K562 (cell line): ENCODE measurements at places on chromosomes 2 and 18.

DNA sequence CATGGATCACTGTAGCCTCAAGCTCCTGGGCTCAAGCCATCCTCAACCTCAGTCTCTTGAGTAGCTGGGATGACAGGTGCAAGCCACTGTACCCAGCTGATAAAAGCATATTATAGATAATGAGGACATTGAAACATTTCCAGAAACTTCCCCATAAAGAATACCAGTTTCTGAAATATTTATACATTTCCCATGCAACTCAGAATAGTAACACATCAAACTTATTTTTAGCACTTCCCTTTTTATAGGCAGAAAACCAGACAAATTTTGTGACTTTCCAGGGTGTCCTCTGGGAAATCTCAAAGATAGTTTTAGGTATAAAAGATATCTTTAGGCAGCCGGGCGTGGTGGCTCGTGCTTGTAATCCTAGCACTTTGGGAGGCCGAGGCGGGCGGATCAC lies 25.1 kb upstream of the DPYSL5 start:
- DNase-seq, result no peak

DNA sequence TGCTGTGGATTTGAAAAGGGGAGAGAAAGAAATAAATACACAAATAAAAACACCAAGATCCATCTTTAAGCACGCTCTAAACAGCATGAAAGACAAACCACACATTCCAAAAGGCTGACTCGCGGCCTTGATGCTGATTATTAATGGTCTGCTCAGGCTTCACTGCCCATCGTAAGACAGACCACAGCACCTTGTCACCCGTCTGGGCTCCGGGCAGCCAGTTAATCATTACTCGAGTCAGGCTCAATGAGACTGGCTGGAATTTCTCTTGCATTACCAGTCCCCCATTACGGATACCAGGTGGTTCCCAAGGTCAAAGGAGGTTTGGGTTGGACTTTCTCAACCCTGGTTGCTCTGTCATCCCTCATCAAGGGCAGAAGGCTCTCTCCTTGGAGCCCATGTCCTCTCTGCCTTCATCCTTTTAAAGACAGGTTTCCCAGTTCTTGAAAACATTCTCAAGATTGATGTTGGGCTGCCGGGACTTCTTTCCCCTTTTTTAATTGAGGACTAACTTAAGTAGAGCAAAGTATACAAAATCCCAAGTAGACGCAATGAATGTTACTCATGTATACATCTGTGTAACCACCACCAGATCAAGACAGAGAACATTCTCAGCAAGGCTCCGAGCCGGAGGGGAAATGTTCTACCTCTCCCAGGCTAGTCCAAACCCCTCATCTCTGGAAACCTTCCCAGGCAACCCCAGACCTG lies 8.1 kb downstream of the SMAD7 start:
- no peak for DNase-seq

DNA sequence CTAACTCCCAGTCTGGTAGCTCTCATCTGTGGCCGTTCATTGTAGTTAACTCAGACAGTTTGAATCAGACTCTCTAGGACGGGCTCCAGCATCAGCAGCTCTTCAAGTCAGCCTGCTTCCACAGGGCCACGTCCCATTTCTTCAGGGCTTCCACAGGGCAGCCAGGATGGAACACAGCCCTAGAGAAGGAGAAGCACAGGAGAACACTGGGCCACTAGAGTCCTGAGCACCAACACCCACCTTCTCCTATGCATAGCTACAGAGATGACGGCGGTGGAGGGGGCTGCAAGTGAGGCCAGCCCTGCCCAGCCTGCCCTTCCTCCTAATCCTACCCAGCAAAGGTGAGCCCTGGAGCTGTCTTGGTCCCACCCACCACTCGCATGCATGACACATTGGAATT lies 10.2 kb upstream of the TEX261 start:
- no peak for DNase-seq

- no peak for DNase-seq
Measured at GRCh38 chr2:189129971-189130370, 49.6 kb downstream of the COL5A2 start.

- no peak for DNase-seq
Measured at GRCh38 chr2:227862741-227863588, 8.5 kb upstream of the DAW1 start.

DNA sequence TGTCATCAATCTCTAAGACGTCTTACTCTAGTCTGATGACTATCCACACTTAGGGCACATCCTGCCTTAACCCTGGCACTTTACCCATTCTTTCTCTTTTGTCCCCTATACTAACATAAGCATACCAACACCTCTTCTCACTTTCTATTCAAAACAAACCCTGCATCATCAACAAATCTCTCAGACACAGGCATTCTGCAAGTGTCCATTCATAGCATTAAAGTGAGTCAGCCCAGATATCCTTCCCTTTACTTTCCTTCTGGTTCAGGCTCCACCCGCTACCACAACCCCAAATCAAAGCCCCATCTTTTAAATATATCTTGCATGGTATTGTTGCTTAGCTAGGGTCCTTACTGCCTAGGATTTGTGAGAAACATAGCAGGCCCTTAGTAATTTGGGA lies 3.8 kb downstream of the GRB14 start:
- DNase-seq, result no peak

- no peak for DNase-seq
Measured at GRCh38 chr2:1799174-1799573, 54.9 kb upstream of the PXDN start.

DNA sequence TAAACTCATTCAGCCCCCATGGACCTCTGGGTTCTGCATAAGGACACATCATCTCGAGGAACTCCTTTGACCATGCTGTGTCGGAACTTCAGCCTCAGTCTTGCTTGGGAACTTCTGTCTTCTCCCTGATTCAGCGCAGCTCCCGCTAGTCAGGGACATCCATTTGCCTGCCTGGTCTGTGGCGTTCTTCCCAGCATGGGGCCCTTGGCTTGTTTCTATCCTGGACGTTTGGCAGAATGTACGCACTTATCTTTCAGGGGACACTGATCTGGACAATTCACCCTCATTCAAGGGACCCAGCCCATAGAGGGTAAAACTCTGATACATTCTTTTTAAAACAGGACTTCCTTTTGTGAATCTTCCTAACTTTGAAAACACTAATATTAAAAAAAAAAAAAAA lies 75.8 kb upstream of the WIPF1 start:
- DNase-seq, result no peak

DNA sequence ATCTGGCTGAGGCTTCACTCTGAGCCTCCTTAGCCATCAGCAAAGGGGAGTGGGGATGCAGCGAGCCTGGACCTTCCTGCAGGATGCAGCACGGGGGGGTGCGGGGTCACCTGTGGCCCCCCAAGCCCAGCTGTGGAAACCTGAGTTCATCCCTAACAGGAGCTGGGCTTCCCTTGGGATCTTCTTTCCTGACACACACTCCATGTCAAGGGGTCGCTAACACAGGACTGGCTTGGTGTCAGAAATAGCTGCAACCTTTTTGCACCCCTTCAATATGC lies 174.7 kb downstream of the RTP5 start:
- DNase-seq, result no peak

- no peak for DNase-seq
Measured at GRCh38 chr2:192277494-192278109, 82.9 kb upstream of the TMEFF2 start.

- no peak for DNase-seq
Measured at GRCh38 chr2:224442071-224442967, 40.4 kb upstream of the FAM124B start.

- no peak for DNase-seq
Measured at GRCh38 chr18:23363865-23364570, 89.1 kb upstream of the RIOK3 start.

DNA sequence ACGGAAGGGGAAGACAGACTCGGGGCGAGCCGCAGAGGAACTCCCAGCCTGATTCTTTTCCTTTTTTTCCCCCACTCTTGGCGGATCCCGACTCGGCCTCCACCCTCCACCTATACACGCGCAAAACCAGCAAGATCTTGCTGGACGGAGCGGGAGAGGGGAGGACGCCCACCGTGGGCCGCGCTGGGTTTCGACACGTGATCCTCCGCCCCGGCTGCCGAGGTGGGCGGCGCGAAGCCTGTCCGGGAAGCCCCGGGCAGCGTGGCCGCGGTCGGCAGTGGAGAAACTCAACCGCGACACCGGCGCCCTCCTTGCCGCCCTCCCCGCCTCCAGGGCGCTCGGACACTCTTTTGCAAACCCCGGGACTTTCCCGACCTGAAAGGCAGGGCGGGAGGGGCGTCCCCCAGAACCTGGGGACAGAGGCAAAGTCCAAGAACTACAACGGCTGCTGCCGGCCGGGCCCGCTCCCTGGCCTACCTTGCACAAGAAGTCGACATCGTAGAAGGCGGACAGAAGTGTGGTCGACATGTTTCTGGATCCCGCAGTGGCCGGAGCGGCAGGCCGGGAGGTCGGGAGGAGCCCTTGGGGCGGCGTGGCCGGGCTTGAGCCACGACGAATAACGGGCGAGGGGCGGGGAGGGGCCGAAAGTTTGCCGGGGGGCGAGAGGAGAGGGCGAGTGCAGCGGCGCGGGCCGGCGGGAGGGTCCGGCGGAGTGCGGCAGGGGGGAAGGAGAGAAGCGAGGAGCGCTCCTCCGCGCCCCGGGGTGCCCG lies 433 bp downstream of the ZFP36L2 start:
- DNase-seq, result peak; percentile 76

DNA sequence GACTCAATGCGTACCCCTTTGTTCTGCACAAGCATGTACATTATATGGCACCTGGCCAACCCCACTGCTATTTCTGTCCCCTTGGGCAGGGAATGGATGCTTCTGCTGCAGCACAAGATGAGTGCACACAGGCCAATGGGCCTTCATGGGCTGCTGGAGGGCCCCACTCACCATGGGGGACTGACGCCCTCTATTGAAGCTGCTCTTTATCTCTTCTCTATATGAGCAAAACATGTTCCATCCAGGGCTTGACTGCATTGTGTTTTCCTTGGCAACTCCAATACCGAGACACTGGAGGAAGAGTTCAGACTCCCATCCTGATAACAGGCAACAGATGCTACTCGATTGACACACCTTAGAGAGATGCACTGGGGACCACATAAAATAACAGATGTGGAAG lies 251.6 kb upstream of the NCKAP5 start:
- DNase-seq, result no peak

DNA sequence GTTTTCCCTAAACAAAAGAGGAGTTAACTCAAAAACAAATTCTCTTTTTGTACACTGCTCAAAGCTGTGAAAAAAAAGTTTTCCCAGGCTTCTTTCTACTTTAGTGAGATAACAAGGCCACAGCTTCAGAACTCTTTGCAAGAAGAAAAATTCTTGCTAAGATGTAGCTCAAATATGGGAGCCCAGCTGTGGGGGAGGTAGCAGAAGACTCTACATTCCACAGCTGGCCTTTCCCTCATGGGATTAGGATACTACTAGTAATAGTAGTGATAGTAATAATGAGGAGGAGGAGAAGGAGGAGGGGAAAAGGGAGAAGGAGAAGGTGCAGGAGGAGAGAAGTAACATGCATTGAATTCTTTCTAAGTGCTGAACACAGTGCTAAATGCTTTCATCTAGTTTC lies 19.2 kb upstream of the CERS6 start:
- DNase-seq, result no peak

GRCh38 chr18:51074605-51075004 lies 44.6 kb downstream of the SMAD4 start:
- no peak for DNase-seq

DNA sequence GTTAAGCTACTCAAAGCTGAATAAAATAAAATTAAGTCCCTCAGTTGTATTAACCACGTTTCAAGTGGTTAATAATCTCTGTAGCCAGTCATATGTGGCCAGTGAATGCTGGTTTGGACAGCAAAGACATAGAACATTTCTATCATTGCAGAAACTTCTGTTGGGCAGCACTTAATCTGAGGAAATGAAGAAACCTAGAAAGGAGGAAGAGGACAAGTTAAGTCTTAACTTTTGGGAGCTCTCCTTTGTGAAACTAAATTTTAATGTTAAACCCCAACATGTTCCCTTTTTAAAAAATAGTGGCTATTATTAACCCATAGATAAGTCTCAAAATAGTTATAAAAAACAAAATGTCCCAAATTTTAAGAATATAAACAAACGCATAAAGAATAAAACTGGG lies 421.3 kb downstream of the ARHGAP15 start:
- DNase-seq, result no peak

- no peak for DNase-seq
Measured at GRCh38 chr2:7165736-7166135, 248.5 kb downstream of the RNF144A start.

DNA sequence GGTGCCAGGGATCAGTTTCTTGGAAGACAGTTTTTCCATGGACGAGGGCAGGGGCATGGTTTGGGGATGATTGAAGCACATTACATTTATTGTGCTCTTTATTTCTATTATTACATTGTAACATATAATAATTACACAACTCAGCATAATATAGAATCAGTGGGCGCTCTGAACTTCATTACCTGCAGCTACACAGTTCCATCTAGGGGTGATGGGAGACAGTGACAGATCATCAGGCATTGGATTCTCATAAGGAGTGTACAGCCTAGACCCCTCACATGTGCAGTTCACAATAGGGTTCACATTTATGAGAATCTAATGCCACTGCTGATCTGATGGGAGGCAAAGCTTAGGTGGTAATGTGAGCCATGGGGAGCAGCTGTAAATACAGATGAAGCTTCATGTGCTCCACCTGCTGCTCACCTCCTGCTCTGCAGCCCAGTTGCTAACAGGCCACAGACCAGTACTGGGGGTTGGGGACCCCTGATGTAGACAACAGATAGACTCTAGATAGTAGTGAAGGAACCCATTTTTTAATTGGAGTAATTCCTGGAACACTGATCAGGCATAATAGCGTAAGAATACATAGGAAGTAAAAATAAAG lies 41.5 kb upstream of the MC4R start:
- no peak for DNase-seq

GRCh38 chr2:40388161-40388560 lies 63.7 kb downstream of the SLC8A1 start:
- no peak for DNase-seq

- DNase-seq, result no peak
Measured at GRCh38 chr2:216761809-216762208, 66.5 kb upstream of the IGFBP5 start.

DNA sequence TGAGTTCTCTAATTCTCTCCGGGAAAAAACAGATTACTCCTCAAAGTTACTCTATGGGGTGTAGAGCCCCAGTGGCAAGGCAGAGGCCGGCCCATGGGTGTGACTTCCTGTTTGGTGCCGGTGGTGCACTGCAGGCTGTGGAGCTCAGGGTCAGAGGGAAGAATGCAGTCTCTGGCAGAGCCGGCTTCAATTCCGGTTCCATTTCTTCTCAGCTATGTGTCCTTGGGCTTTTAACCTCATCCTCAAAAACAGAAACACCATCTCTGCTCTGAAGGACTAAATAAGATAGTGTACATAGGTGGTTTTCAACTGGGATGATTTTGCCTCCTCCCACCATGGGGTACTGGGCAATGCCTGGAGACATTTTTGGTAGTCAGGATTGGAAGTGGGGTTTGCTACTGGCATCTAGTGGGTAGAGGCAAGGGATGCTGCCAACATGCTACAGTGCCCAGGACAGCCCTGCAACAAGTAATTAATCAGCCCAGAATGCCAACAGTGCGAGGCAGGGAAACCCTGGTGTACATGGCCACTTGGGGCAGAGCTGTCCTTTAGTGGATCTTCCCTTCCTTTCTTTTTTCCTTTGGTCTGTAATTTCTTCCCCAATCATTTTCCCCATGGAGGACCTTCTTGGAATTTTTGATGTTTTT lies 81.2 kb downstream of the INSIG2 start:
- DNase-seq, result no peak

- DNase-seq, result peak; percentile 34
Measured at GRCh38 chr2:30239986-30240752, 8.8 kb downstream of the LBH start.
